ENCODE measurements at places on chromosomes 1 and 21.

- DNase-seq: no peak
Measured at GRCh38 chr1:234214129-234214910, 158.9 kb upstream of the COA6 start.

DNA sequence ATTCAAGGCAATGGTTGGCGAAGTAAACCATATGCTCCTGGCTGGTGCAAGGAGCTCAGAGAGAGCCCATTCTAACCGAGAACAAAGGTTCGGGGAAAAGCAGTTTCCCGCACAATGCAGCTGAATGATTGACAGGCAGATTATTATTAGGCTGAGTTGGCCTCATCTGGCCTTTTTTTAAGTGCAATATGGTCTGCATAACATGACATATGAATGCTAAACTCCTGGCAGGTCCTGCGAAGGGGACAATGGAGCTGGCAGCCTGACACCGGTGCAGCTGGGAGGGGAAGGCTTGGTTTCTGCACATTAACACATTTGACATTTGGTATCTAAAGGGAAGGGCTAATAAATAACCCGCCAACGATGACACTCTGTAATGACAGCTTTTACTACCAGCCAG lies 92.0 kb downstream of the MIS18A start:
- DNase-seq: no peak

DNA sequence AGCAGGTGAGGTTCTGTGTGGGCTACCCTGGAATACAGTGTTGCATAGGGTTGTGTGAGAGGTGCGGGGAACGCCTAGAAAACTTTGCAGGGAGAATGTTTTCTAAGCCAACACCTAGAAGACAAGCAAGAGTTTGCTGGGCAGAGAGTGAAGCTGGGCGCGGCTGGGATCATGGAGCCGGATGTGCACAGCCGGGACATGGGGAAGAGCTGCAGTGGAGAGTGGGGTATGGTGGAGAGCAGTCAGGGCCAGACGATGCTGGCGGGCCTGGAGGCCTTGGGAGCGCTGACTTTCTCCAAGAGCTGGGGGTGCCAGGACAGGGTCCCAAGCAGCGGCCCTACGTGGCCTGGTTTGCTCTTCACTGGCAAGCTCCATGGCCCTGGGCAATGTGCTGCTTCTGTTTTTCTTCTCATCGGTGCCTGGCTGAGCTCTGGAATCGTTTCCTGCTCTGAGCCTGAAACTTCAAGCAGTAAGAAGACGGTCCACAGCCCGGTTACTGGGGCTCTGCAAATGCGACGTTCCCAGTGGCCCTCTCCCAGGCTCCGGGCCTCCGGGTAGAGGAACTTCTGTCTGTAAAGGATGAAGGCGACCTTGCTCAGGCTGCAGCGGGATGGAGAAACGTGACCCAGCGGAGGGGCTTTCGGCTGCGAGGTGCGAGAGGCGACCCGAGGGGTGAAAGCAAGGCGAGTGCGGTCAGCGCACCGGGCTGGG lies 51.9 kb upstream of the CD34 start:
- no peak for DNase-seq

GRCh38 chr1:111725192-111725591 lies 14.0 kb downstream of the INKA2 start:
- DNase-seq: no peak

- no peak for DNase-seq
Measured at GRCh38 chr1:182259968-182260367, 131.6 kb downstream of the GLUL start.

DNA sequence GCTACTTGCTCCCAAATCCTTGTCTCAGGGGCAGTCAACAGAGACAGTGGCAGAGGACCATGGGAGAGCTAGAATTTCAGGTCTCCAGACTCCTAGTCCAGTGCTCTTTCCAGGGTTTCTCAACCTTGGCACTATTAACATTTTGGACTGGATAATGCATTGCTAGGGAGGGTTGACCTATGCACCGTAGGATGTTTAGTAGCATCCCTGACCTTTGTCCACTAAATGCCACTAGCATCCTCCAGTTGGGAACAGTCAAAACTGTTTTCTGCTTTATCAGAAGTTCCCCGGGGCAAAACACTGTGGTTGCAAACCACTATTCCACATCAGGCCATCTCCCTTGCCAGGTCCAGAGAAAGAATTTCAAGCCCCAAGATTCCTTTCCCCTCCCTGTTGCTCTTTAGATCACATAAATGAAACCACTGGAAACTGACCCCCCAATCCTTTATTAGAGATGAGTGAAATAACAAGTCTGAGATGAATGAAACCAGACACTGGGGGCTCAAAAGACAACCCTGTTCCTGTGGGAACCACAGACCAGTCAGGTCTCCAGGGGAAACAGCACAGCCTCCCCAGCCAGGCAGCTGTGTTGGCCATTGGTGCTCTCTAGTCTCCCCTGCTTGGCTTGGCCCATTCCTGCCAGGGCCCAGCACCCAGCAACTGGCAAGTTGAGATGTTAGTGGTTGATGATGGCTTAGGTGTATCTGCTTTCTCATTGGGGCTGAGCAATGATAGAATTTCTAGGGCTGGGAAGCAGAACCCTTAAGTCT lies 3.8 kb upstream of the TCEA3 start:
- DNase-seq: no peak
